Brain (organoid and tissue), 16 donors: ENCODE measurements at places on chromosomes 5 and 9. TPM values are rescaled to one million over a fixed set of nuclear protein-coding genes. Genes with fewer than 3 reads are reported as not detected.
A peak's percentile ranks its signal among the peaks of the same experiment; 100 is the strongest.

The GRIA1 gene
- 31.0 TPM for polyA plus RNA-seq

The BSPRY gene
- polyA plus RNA-seq = 20.8 TPM

GRCh38 chr5:179188636-179189035 is 128.5 kb downstream of the ZNF354C start:
- DNase-seq = no peak

GRCh38 chr5:134523543-134524271 is 1.8 kb upstream of the JADE2 start:
- no peak for DNase-seq

GRCh38 chr5:1225081-1225480 is at the start of gene SLC6A18:
Gene SLC6A18, plus strand, starts transcription at chr5:1225381. Its CDS starts 97 bp downstream, at chr5:1225478.
- DNase-seq = no peak

DNA sequence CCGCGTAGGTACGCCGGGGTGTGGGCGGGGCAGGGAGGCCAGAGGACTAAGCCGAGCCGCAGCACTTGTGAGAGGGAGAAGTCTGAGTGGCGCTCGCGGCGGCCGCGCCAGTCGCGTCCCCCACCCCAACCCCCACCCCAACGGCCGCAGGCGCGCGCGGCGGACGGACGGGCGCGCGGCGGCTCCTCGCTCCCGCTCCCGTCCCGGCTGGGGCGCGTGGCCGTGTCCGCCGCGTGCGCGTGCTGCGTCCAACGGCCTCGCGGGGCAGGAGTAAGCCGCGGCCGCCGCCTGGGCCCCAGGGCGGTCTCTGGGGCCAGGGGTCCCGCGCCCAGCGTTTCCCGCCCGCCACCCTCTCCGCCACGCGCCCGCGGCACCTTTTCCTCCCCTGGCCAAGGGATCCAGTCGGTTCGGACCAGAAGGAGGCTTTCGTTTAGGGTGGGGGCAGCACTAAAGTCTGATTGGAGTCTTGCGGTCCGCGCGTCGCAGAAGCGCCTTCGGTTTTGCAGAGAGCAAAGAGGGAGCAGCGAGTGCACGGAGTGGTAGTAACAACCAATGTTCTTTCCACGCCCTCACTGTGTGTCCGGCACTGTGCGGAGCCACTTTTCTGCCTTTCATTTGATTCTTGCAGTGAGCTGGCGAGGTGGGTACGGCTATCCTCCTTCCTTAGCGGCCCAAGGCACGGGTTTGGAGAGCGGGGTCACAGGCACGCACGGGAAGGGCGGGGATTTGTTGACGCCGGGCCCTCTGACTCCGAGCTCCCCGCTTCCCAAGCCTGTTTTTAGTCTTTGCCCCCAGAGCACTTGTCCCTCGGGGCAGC is 483 bp downstream of the G3BP1 start:
- DNase-seq = peak; percentile 35

DNA sequence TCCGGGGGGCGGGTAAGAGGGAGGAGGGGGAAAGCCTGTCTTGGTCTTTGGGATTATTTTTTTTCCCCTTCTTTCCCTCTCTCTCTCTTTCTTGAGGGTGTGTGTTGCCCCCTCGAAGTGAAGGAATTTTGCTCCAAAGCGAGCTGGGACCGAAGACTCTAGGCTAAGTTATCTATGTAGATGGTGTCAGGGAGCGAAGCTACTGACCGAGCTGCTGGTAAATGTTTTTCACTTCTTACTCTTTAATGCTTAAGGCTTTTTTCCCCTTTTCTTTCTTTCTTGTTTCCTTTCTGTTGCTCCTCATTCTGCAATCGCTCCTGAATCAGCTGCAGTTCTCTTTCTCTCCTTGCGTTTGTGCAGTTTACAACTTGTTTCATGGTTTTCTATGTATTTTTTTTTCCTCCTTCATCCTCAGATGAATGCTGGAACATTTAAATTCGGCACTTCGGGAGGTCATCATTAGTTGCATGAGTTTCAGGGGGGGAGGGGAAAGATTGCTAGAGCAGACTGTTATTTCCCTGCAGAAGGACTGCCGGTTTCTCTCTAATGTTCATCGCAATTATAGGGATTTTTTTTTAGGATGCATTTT is 1312.0 kb upstream of the WWC1 start:
- peak; percentile 36 for DNase-seq
